NCI-H748 treated with DMSO at 0.1 percent for 48 hours (cell line): ENCODE measurements at places on chromosomes 4 and X.
A peak's percentile ranks its signal among the peaks of the same experiment; 100 is the strongest.

- DNase-seq = no peak
These were observed 627 bp downstream of the CDKN2AIP start for GRCh38 chr4:183445097-183445428.

- no peak for DNase-seq
These were observed 17.8 kb downstream of the IDS start for GRCh38 chrX:149487292-149487691.

GRCh38 chr4:101217353-101218031, 129.8 kb downstream of the PPP3CA start:
- no peak for DNase-seq

GRCh38 chr4:38669208-38669607, 5.2 kb downstream of the KLF3 start:
- DNase-seq = no peak

GRCh38 chr4:145564540-145564939, 54.6 kb upstream of the MMAA start:
- DNase-seq = no peak

DNA sequence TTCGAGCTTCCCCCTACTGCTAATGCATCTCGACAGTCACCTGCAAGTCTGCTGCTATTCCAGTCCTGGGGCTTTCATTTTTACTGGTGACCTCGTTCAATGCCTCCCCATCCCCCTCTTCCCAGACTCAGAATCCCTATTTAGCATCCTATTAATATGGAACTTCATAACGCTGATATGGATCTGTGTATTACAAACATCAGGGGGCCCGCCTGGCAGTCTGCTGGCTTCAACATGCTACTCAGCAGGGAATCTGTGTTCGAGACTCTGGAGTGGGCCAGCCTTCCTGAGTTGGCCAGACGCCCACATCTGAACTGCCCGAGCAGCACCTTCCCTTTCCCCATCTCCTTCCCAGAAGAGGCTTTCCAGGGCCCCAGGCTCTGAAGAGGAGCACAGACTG, 173.9 kb upstream of the PPARGC1A start:
- no peak for DNase-seq

DNA sequence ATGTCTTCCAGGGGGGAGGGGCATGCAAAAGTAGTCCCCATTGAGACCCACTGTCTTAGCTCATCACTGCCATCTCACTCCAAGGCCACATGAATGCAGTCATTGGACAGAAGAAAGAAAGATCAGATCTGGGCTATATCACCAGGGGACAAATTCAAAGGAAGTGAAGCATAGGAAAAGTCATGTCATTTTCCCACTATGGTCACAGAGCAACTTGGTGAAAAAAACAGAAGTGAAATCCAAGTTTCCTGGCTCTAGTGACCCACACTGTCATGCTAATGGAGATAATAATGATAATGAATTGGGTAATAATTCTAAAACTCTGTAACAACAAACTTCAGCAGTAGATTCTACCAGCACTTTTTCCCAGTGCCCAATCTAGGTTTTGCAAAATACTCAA, 9.9 kb downstream of the LHFPL1 start:
- DNase-seq = no peak

- peak; percentile 82 for DNase-seq
These were observed 8.5 kb downstream of the FRAS1 start for GRCh38 chr4:78065508-78066192.

- DNase-seq = no peak
These were observed 330.2 kb downstream of the PTTG2 start for GRCh38 chr4:38290366-38290765.

DNA sequence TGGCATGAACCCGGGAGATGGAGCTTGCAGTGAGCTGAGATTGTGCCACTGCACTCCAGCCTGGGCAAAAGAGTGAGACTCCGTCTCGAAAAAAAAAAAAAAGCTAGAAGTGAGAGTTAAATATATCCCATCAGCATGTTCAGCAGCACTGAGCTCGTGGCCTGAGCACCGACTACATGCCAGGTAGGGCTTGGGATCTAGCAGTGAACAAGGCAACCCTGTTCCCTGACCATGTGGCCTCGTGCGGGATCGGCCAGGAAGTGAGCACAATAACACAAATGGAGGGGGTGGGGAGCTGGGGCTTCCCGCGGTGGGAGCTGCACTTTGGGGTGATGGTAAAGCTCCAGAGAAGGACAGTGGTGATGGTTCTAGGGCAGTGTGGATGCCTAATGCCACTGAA, 193.7 kb upstream of the PSAPL1 start:
- DNase-seq = no peak

- DNase-seq = no peak
These were observed 228.1 kb downstream of the ADAMTS3 start for GRCh38 chr4:72340803-72341431.

DNA sequence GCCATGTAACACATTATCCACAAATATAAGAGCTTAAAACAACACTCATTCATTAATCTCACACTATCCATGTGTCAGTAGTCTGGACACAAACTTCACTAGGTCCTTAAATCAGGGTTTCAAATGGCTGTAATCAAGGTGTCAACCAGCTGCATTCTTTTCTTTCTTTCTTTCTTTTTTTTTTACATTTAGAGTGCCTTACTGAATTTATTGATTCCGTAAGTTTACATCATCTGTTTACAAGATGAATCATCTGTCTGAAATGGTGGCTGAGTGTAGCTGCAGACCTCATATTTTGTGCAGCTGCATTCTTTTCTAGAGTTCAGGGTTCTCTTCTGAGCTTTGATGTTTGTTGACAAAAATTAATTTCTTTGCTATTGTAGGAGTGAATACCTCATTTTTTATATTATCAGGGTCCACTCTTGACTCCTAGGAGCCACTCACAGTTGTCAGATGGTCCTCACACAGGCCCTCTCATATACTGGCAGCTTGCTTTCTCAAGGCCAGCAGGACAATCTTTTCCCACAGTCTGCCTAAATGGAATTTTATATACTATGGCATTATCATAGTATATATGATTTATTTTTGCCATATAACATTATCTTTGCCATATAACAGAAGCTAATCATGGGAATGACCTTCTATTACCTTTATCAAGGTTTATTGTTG, 37.8 kb downstream of the SPOCK3 start:
- no peak for DNase-seq

DNA sequence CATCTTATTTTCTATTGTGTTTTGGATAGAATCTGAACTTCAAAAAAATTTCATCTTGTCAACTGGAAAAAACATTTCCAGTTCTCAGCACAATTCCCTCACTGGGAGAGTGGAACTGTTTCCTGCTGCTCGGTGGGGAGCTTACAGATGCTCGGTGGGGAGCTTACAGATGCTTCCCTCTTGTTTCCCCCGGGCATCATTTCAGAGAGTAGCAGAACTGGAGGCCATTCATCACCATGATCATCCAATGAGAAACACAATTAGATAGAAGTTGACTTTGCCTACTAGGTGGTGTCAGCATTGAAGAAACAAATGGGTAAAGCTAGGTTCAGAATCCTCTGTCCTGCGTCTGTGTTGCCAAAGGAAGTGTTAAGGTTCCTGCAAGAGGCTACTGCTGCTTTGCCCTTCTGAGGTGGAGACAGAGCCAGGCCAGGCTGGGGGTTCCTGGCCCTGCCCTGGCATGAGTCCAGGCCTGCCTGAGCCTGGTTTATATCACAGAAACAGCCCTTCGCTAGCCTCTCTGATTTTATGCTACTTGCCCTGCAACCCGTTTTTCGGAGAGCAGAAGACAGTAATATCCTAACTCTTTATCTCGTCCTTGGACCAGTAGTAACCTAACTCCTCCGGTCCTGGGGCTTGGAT, 70.6 kb downstream of the TAPT1 start:
- DNase-seq = no peak

GRCh38 chr4:97587912-97588311, 555.4 kb downstream of the STPG2 start:
- DNase-seq = no peak

DNA sequence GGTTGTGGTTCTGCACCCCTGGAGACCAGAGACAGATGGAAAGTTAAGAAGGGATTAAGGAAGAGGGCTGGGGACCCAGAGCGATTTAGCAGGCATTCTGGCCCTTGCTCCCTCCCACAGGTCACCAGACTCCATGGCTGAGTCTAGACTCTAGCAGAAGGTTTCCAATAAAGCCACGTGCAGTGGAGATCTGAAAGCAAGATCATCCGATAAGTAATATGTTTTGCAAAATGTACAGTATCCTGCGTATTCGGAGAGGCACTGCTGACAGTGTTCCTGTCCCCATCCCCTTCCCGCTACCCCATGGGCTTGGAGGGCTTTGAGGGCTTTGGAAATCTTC, 531 bp upstream of the GPRIN3 start:
- no peak for DNase-seq

GRCh38 chr4:105627620-105628019, 75.2 kb downstream of the ARHGEF38 start:
- no peak for DNase-seq

DNA sequence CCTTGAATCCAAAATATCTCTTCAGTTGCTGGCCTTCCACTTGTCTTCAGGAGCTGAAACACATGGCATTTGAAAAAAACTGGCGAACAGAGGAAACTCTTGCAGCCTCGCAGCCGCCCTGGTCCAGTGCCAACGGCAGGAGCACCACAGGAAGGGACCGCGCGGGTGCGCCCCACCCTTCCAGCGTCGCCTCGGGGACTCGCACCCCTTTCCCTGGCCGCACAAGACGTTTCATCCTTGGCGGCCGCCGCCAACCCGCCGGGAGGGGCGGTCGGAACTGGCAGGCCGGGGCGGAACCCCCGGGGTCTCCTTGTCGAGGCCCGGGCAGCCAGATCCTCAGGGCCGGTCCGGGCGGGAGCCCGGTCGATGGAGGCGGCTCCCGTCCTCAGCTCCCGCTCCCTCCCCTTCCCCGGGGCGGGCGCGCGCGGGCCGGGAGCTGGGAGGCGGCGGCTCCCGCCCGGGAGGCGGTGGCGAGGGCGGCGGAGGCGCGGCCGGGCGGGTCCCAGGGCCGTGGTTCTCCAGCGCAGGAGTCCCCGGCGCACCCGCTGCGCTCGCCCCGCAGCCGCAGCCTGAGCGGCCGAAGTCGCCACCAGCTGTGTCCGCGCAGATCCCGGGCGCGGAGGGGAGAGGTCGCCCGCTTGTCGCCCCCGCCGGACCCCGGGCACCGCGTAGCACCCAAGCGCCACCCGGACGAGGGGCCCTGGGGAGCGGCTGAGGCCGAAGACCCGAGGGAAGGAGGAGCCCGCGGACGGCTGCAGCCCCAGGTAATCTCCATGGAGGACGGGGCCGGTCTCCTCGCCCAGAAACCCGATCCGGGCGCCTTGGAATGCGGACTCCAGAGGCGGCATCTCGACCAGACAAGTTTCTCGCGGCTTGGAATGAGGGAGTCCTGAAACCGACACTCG, 886 bp upstream of the NDST3 start:
- peak; percentile 44 for DNase-seq

DNA sequence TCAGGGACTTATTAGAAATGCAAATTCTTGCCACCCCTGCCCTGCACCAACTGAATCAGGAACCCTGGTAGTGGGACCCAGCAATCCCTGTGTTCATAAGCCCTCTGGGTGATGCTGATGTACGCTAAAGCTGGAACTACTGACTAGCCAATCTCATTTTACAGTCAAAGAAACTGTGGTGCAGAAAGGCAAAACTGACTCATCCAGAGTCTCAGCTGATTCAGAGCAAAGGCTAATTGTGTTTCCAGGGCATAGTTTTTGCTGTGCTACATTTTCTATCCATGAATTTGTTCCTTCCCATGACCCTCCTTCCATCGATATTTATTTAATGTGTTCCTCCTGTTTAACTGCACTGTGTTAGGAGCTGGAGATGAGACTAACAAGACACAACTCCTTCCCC, 207.5 kb downstream of the REPS2 start:
- DNase-seq = no peak

GRCh38 chr4:73092868-73093267, 23.4 kb upstream of the COX18 start:
- no peak for DNase-seq

- DNase-seq = no peak
These were observed 80.2 kb downstream of the ATOH1 start for GRCh38 chr4:93908778-93909177.

- DNase-seq = no peak
These were observed 71.6 kb upstream of the MAB21L2 start for GRCh38 chr4:150510176-150510865.

DNA sequence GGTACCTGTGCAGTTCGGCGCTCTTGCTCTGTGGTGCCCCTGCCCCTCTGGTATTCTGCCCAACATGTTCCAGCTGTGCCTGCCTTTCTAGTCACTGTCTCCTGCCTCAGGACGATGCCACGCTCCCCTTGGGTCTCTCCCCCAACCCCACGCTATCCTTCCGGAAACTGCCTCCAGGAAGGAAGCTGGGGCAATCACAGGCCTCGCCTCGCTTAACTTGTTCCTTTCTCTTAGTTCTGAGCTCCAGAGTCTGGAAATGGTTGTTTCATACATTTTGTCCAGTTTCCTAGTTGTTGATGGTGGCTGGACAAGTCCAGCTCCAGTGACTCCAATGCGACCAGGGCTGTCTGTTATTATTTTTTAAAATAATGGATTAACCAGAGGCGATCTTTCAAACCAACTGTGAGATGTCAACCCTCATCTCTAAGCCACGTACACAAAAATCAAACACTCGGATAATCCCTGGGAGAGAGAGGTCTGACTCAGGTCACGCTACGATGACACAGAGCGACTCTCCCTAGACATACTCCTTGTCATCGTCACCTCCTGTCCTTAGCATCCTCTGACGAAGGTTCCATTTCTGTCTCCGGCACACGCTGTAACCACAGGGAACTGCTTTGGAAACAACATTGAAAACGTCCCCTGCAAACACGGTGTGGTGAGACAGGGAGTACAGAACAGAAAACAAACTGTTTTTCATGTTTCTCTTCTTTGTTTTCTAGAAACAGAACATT, 62.5 kb downstream of the ABLIM2 start:
- DNase-seq = no peak

- peak; percentile 6 for DNase-seq
These were observed 280.2 kb upstream of the SLC7A11 start for GRCh38 chr4:138522366-138522765.

GRCh38 chr4:154503598-154503997, 12.0 kb upstream of the DCHS2 start:
- DNase-seq = peak; percentile 2

DNA sequence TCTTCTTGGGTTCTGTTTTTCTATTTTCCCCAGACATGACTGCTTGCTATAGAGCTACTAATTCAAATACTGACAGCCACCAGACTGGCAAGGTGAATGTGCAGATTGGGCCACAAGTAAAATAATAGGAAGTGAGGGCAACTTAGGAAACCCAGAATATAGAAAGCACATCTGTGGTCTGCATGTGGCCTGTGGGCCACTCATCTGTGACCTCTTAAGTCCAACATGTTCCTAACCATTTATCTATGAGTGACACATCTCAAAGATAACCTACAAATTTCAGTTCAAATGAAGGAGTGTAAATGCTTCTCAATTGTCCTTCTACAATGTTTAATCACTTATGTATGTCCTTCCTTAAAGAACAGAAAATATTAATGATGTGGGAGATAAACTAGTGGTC, 128.9 kb downstream of the REELD1 start:
- DNase-seq = no peak

DNA sequence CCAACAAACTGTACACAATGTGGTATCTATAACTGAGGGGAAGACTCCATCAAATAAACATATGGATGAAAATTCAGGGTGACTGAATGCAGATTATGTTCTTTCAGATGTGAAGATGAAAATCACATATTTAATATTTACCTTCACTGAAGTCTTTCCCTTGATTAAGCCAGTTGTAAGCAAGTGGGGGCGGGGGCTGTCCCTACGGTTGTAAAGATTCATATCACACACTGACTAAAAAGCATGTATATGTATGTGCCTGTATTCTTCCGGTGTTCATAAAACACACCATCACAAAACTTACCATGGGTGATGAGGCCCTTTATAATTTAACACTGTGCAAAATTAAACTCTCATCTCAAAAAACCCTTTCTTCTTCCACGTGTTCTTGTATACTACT, 1.3 kb downstream of the TAB3 start:
- DNase-seq = no peak

GRCh38 chr4:114866901-114867670, 246.3 kb downstream of the NDST4 start:
- DNase-seq = no peak
